ENCODE measurements at places on chromosomes 16 and 17. TPM values are rescaled to one million over a fixed set of nuclear protein-coding genes. Genes with fewer than 3 reads are reported as not detected.

DNA sequence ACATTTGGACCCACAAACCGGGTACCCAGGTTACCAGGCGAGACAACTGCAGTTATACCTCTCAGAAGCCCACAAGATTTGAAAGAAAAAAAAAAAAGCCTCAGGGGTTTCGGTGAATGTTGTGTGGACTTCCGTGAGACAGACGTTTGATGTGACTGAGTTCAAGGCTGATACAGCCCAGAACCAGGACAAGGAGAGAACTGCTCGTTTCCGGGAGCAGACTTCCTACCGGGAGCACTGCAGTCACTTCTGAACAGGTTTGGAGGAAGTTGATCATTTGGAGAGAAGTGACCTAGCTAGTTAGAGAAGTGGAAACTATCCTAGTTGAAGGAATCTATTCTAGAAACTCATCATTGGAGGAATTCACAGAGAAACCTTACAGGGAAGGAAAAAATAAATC, 847 bp downstream of the CKLF start:
- peak overlapping the region; percentile 95 for H3K4me3 ChIP-seq
- peak overlapping the region; percentile 96 for H3K27ac ChIP-seq
- peaks cover 2% of the 10 kb centered on the region for H3K27me3 ChIP-seq
- peaks cover 67% of the 10 kb centered on the region for H3K4me1 ChIP-seq

DNA sequence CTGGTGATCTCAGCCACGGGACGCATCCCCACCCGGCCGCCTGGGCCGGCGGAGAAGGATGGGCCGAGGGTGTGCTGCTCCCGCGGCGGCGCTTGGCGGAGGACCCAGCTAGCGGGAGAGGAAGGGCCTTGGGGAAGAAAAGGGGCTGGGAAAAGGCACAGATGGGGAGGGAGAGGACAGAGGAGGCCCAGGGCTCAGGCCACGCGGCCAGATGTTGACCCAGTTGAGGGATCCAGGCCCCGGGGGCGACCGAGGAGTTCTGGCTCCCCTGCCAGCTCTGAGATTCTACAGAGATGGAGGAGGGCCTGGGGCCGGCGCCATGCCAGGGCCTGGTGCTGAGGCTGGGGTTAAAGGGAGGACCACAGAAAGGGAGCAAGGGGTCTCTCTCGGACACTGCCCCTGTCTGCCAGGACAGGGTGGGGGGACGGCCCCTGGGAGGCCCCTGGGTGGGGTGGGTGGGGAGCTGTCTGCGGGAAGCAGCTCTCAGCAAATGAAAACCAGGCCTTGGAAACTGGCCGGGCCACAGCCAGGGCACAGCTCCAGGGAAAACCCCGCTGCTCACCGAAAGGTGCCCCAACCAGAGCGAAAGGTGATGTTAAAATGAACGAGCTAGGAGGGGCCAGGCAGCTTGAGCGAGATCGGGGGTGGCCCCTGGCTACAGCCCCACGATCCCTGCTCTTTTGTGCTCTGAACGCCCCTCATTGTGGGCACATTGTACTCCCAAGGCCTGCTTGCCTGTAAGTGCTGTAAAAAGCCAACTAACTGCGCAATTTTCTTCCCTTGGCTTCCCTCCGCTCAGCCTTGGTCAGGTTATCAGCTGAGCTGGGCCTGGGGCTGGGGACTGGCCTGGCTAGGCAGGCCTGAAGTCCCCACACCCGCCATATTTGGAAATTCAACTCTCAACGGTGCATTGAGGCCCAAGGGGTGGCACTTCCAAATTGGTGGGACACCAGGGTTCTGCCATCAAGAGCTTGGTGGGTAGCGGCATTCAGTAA, 191.4 kb downstream of the ZNF423 start:
- no peak overlapping the region for H3K4me3 ChIP-seq
- DNase-seq = no peak
- no peaks in the 10 kb centered on the region for H3K36me3 ChIP-seq
- no peaks in the 10 kb centered on the region for H3K27me3 ChIP-seq
- no peaks in the 10 kb centered on the region for H3K4me1 ChIP-seq
- H3K27ac ChIP-seq = no peak overlapping the region

DNA sequence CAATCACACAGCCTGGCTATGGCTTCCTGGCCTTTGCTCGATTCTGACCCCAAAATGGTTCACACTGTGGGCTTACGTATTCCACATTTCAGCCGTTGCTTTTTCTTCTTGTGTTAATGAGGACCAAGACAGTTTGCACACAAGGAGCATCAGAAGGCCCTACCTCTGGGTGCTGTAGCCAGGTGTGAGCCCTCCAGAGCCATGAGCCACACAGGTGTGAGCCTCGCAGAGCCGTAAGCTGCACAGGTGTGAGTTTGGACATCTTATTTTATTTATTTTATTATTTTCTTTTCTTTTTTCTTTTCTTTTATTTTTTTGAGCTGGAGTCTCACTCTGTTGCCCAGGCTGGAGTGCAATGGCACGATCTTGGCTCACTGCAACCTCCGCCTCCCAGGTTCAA, 70.6 kb downstream of the LMF1 start:
- no peak overlapping the region for H3K4me3 ChIP-seq
- DNase-seq = no peak
- no peaks in the 10 kb centered on the region for H3K4me1 ChIP-seq
- no peak overlapping the region for H3K27ac ChIP-seq
- H3K36me3 ChIP-seq = peaks cover 2% of the 10 kb centered on the region

CIBAR2 gene
- not detected for total RNA-seq

DNA sequence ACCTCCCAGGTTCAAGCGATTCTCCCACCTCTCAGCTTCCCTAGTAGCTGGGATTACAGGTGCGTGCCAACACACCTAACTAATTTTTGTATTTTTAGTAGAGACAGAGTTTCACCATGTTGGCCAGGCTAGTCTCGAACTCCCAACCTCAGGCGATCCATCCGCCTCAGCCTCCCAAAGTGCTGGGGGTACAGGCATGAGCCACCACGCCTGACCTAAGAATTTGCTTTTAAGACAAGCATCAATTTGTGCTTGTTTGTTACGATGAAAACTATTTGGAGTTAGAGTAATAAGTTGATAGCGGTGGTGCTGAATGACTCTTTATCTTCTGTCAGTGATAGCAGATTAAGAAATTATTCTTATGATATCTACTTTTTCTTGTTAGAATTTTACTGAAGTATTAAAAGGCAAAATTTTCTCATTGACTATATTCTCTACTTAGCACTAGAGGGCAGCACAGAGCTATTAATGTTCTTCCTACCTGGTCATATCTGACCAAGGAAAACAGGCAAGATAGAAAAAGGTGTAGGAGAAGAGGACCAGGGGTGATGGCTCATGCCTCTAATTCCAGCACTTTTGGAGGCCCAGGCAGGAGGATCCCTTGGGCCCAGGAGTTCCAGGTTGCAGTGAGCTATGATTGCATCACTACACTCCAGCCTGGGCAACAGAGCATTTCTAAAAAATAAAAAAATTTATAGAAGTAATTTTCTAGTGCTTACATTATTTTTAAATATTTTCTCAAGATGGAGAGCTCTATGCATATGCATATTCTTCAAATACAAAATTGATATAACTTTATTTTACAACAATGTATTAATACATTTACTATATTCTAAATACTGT, 24.5 kb downstream of the STXBP4 start:
- no peak overlapping the region for H3K27ac ChIP-seq
- H3K4me1 ChIP-seq = no peaks in the 10 kb centered on the region
- no peak overlapping the region for H3K4me3 ChIP-seq
- no peaks in the 10 kb centered on the region for H3K27me3 ChIP-seq
- no peak for DNase-seq

DNA sequence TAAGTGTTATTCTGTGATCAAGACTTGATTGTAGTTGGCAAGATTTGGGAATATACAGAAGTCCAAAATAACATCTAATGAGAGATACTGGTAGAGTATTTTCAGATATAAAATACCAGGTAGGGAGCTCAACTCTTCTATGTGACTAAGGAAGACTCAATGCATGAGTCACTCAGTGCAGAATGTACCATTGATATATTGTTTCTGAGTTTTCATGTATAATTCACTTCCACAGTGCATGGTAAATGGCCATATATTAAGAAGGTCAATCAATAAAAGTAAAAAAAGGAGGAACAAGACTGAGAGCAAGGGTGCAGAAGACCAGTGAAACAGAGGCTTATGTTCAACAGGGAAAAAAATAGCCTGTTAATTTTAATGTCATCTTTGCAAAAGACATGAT, 1387.9 kb downstream of the CDH8 start:
- no peaks in the 10 kb centered on the region for H3K36me3 ChIP-seq
- H3K4me3 ChIP-seq = no peak overlapping the region
- no peak overlapping the region for H3K27ac ChIP-seq
- H3K4me1 ChIP-seq = no peaks in the 10 kb centered on the region

NPIPA2 gene
- total RNA-seq = 4.7 TPM

DNA sequence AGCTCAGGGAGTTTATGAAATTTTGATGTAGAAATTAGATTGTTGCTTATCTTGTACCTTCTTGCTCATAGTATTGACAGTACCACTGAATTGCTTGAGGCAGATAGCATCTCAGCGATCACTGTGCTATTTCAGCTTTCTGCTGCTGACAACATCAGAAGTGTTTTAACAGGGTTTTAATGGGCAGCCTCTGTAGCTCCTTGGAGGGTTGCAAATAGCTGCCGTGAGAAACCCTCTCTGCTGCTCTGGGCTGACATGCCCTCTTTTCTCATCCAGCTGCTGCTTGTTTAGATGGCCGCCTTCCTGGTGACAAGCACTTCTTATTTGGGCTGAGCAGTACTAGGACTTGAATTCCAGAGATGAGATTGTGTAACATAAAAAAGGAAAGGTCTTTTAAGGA, 180.2 kb upstream of the TBX2 start:
- DNase-seq = no peak
- peaks cover 50% of the 10 kb centered on the region for H3K4me1 ChIP-seq
- no peaks in the 10 kb centered on the region for H3K27me3 ChIP-seq

GRCh38 chr16:8550728-8551387, 39.5 kb downstream of the TMEM114 start:
- peaks cover 38% of the 10 kb centered on the region for H3K27me3 ChIP-seq
- H3K27ac ChIP-seq = no peak overlapping the region
- no peak for DNase-seq
- H3K36me3 ChIP-seq = no peaks in the 10 kb centered on the region

BRIP1 gene
- 14.1 TPM for total RNA-seq

TSNAXIP1 gene
- 0.77 TPM for total RNA-seq

ASGR2 gene
- total RNA-seq = not detected

GRCh38 chr17:43360739-43361505, 37.9 kb upstream of the ARL4D start:
- H3K27me3 ChIP-seq = peaks cover 11% of the 10 kb centered on the region
- peak overlapping the region; percentile 86 for H3K4me3 ChIP-seq
- DNase-seq = peak; percentile 93
- H3K27ac ChIP-seq = peak overlapping the region; percentile 99

GRCh38 chr17:53006006-53006405, 816.7 kb upstream of the KIF2B start:
- no peaks in the 10 kb centered on the region for H3K4me1 ChIP-seq
- no peaks in the 10 kb centered on the region for H3K36me3 ChIP-seq
- no peaks in the 10 kb centered on the region for H3K27me3 ChIP-seq
- H3K27ac ChIP-seq = no peak overlapping the region

DNA sequence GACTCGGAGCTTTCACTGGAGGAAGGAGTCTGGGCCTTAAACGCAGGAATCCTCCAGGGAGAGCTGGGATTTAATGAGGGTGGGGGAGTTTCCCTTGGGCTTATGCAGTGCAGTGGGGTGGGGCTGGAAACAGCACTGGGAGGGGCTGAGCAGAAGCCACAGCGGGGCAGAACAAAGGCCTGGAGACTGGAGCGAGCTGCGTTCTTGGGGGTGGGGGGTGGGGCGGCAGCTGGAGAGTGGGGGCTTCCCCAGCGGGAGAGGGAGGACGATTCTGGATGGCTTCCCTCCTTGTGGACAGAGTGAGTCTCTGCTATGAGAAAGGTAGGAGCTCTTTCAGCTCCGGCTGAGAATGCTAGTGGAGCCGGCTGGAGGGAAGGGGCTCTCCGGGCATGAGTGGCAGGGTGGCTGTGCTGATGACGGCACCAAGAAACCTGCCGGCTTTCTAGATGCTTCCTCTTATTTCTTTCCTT, 406.0 kb downstream of the SEC14L1 start:
- no peak overlapping the region for H3K4me3 ChIP-seq
- H3K27ac ChIP-seq = no peak overlapping the region
- H3K27me3 ChIP-seq = no peaks in the 10 kb centered on the region
- no peaks in the 10 kb centered on the region for H3K4me1 ChIP-seq
- no peak for DNase-seq

MATCAP1 gene
- 38.3 TPM for total RNA-seq

DNA sequence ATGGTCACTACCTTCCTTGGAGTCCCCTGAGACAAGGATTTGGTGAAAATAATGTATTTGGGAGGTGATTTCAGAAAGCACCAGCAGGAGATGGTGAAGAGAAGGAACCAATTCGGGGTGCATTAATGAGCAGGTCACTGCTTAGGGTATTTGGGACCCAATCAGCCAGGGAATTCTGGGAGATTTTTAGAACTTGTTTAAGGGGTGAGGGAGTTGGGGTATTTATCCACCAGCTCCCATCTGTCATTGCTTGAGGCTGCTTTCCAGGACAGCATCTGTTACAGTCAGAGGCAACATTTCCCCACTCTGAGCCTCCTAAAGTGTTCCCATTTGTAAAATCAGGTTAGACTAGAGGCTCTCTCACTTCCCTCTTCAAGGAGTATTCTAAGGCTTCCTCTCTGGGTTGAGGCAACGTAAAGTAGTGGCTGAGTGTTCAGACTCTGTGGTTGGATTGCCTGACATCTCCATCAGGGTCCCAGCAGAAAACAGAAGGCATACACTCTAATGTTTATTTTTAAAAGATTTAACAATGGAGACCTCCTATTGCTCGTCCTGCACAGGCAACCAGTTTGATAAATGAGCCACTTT, 60.9 kb downstream of the CLEC19A start:
- no peaks in the 10 kb centered on the region for H3K36me3 ChIP-seq
- H3K4me1 ChIP-seq = no peaks in the 10 kb centered on the region
- peaks cover 15% of the 10 kb centered on the region for H3K27me3 ChIP-seq
- H3K4me3 ChIP-seq = no peak overlapping the region
- DNase-seq = no peak
